Ecto neural progenitor cell (in vitro differentiated cells): ENCODE measurements at places on chromosomes 12 and 14.

- no peak for DNase-seq
Observed at GRCh38 chr12:19801941-19802340, 362.6 kb downstream of the AEBP2 start.

DNA sequence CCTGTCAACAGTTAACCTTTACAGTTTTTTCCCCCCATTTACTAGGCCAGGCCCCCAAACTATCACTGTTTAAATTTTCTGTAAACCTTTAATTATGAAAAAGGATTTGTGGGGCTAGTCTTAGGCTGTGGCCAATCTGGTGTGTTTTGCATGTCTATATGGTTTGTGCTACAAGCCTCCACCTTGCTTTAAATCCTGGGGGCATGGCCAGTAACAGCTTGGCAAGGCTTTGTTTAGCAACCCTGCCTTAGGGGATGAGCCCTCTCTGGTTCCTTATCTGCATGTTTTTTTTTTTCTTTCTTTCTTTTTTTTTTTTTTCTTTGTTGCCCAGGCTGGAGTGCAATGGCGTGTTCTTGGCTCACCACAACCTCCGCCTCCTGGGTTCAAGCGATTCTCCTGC lies 102.7 kb downstream of the KCNMB4 start:
- DNase-seq, result no peak

DNA sequence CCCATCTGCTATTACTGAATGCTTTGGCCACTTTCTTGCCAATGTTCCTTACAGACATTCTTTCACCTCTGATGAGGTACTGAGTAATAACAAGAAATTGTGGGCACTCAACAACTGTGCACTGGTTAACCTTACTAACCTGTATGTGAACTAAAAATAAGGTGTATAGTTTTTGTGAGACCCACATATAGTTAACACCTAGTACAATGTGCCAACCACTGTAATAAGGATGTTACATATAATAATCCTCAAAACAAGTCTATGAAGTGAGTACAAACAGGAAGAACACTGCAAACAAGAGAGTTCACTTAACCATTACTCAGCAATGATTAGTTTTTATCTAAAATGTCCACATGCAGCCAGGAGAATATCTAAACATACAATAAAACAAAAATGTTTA lies 4.5 kb downstream of the DDHD1 start:
- DNase-seq, result no peak

- no peak for DNase-seq
Observed at GRCh38 chr14:93375673-93376156, 28.7 kb downstream of the COX8C start.

DNA sequence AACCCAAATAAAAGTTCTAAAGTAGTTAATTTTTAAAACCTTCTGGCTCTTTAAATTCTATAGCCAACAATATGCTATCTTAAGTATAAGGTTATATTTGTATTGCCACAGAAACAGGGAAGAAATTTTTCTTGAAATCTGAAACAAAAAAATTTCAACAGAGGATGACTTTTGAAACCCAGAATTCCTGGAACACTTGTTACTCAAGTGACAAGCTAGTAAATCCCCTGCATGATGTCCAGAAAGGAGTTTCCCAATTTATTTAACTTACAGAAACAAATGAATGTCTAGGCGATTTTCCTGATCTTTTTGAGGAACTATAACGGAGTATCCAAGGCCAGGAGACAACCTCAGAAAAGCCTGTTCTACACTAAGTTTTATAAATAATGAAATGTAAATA lies 69.6 kb downstream of the SLC41A2 start:
- DNase-seq, result no peak
